H1 (cell line): ENCODE measurements at places on chromosomes 16 and 17. TPM values are rescaled to one million over a fixed set of nuclear protein-coding genes. Genes with fewer than 3 reads are reported as not detected.

Gene CCL16
- total RNA-seq: not detected in 2 replicates

Gene PARN
- total RNA-seq: 40.8 and 44.6 TPM in 2 replicates

Gene USP6
- total RNA-seq: 0.25 and 0.32 TPM in 2 replicates

DNA sequence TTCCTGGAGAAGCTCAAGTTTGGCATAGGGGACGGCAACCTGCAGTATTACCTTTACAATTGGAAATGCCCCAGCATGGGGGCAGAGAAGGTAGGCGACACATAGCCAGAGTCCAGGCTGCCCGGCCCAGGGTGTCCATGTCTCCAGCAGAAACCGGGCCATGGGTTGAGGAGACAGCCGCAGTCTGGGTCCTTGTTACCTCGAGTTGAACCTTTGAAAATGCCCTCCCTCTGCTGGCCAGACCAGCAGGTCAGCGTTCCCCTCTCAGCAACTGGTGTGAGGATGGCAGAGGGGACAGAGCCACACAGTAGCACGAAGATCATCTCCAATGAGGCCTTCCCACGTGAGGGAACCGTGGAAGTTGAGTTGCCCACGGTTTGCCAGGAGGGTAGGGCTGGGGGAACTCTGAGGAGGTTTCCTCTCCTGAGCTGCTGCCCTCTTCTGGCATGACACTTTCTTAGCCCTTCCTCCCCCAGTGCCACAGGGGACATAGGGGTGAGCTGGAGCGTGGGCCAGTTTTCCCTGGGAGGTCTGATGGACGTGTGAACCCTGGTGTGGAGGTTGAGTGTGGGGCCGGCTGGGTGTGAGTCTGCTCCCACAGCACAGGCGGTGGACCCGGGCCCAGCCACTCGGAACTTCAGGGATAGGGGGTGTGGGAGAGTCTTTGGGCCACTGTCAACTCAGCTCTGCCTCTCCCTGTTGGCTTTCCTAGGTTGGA lies 27.2 kb downstream of the PLCD3 start:
- no peak for DNase-seq

DNA sequence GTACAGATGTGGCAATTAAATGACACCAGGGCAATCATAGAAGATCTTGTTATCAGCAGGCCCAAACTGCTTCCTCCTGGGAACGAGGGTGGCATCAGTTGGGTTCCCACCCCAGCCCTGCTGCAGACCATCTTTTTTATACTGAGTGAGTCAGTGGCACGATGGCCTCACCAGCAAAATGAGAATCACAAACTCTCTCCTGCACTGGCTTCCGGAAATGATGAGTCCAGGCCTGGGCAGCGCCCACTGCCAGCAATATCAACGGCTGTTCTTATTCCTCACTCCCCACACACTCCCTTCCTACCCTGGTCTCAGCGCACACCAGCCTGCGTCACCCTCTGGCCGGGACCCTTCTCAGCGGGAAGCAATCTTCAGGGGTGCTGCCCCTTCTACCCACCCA lies 340.3 kb downstream of the FOXL1 start:
- no peak for DNase-seq
